ENCODE measurements at places on chromosomes 2 and 18.

- DNase-seq: peak; percentile 55
Observed at GRCh38 chr2:197516393-197516761, 511 bp downstream of the MOB4 start.

DNA sequence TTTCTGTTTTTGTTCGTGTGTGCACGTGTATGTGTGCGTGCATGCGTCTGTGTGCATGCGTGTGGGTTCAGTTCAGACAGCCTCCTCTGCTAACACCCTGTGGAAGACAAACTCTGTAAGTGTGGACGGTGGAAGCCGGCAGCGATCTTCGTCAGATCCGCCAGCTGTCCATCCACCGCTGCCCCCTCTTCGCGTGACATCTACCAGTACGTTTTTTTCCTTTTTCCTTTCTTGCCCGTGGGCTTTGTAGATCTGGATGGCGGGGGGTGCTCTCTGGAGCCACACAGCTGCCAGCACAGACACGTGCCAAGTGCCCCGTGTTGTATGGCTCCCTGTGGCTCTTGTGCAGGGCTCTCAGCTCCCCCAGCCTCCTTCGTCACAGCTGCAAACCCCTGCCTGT lies 32.3 kb downstream of the ITGB1BP1 start:
- DNase-seq: no peak

DNA sequence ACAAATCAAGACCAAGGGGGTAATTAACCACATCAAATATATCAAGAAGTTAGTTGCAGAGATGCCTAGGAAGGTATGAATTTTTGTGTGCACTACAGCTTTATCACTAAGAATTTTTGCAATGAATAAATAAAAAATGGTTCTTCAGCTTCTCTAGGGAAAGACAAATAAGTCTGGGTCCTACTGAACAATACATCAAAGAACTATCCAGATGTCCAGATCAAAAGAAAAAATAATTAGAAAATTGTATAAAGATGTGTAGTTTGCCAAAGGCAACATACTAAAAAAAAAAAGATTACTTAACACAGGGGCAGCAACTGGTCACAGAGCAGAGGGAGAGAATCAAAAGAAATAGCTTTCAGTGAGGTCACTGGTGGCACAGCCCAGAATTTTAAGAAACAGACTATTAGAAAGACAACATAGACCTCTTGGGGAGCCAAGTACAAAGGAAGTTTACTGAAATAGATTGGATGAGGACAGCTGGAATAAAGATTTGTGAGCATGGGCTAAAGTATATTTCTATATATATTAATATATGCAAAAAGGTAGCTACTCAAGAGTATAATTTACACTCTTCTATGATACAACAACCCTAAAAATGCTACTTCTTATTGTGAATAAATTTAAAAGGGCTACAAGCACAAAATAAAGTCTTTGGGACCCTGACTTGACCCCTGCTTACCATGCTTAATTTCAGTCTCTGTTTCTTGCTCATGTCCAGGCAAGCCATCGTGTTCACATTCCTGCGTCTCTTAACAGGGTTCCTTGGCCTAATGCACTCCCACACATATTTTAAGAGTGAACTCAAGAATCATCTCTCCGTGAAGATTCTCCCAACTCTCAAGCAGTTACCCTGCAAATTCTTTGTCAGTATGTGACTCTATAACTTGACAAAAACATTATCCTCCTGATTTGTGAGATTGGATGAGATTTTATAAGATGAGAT lies 99.0 kb upstream of the GRB14 start:
- DNase-seq: no peak

DNA sequence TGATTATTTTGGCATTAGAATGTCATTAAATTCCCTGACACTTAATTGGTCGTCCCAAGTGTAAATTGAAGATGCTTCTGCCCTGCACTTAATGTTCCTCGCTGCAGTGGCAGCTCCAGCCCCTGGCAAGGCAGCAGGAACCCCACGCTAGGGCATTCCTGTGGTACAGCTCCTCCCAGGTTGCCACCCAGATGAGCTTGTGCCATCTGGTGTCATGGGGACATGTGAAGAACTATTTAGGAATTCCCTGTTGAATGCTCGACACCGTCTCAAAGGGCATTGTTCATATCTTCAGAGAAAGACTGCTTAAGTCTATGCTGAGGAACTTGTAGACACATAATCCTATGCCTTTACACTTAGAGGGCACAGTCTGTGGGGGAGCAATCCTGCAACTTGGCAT lies 38.9 kb downstream of the BCL2L11 start:
- no peak for DNase-seq

DNA sequence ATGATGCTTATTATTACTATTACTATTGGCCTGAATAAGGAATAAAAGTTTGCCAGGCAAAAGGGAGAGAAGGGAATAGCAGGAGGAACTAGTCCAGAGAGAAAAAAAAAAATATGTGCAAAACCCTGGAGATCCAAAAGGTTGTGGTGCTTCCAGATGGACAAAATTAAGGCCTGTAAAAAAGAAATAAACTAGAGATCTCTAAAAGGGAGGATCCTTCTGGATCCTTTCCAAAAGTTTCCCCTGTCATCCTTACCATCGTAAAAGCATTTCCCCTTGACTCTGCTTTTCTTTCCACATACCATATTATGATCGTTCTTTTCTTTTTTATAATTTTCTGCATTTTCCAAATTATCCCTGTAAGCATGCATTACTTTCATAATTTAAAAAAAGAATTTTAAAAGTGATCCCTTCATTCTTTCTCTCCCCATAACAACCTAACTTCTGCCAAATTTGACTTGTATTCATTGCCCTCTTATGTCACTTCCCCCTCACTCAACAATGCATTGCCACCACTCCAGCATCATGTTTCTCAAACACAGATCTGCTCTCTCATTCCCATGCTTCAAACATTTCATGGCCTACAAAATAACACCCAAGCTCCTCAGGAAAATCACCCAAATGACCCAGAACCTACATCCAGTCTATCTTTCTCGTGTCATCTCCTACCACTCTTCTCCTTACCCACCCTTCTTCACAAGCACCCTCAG lies 40.3 kb downstream of the RBMS1 start:
- DNase-seq: no peak

DNA sequence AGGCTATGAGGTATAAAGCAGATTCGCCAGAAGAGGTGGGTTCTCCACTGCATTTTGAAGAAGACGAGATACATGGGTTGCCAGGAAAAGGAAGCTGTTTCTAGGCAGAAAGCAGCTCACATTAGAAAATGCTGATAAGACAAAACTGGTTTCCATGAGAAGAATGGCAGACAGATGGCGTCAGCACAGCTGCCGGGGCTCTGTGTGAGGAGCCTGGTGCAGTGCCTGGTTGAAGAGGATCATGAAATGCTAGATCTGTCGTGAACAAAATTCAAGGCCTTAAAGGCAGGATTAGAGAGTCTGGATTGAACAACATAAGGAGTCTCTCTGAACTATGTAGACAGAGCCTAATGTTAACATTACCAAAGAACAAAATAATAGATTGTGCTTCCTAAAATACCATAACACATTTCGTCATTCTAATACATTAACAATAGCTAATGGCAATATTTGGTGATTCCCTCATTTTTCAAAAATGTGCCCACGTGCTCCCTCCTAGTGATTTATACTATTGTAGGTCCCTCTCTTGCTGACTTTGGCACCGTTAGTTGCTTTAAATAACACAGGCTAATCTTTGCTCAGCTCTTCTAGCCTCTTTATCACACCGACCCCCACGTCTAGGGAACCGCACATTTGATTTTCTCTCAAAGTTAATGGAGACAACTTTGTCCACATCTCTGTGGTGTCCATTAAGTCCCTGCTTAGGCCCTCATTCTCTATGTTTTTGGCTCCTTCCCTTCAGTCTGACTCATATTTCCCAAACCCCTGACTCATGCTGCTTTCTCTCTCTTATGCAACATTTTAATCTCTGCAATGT lies 38.2 kb downstream of the EFEMP1 start:
- DNase-seq: no peak

- no peak for DNase-seq
Observed at GRCh38 chr2:54606393-54606958, 117.0 kb upstream of the EML6 start.

GRCh38 chr2:213545964-213546475 lies 261.8 kb downstream of the SPAG16 start:
- no peak for DNase-seq

GRCh38 chr2:74919827-74920226 lies 38.6 kb upstream of the POLE4 start:
- DNase-seq: peak; percentile 73

- DNase-seq: no peak
Observed at GRCh38 chr2:189086710-189087109, 92.9 kb downstream of the COL5A2 start.

- no peak for DNase-seq
Observed at GRCh38 chr18:26524504-26525351, 23.6 kb downstream of the KCTD1 start.
